ENCODE measurements at places on chromosomes 7 and 10.

- peak; percentile 2 for DNase-seq
Observed at GRCh38 chr10:108204528-108205305, 1040.2 kb upstream of the SORCS1 start.

DNA sequence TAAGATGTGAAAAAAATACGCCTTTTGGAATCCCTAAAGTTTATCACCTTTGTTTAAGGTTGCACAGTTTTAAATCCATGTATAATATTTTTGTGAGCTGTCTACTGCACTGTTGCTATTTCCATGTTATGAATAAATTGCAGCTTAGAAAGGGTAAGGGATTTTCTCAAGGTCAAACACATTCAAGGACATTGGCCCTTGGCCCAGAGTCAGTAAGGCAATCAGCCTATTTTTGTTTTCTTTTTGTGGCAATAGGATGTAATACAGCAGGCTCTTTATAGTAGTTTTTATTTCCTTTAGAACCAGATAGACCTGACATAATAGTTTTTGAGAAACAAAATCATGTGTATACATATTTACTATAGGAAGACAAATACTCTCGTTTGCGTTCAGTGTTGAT, 219.8 kb downstream of the ACTR3B start:
- DNase-seq: no peak

DNA sequence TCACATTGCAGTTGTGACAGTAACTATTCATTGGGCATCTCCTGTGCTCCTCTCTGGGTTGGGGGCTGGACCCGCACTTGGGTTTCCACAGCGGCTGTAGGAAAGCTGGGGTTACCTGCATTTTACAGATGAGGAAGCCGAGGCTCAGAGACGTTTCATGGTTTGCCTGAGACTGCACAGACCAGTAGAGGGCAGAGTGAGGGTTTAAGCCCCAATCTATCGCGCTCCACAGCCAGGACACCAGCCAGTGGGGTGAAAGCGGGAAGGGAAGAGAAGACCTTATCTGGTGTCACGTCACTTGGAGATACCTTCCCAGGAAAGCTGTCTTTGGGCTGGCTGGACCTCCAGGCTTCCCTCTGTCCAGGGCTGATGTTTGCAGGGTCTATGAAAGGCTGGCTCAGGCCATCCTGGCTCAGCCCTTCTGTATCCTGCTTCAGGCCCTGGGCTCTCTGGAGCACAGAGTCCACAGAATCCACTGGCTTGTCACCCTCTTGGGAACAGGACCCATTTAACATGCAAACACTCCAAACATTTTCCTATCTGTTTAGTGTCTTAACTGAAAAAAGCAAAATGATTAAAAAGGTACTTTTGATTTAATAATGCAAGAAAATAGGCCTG, 167.7 kb downstream of the EMX2 start:
- no peak for DNase-seq

GRCh38 chr10:132406181-132406580, 9.2 kb downstream of the PWWP2B start:
- DNase-seq: no peak

DNA sequence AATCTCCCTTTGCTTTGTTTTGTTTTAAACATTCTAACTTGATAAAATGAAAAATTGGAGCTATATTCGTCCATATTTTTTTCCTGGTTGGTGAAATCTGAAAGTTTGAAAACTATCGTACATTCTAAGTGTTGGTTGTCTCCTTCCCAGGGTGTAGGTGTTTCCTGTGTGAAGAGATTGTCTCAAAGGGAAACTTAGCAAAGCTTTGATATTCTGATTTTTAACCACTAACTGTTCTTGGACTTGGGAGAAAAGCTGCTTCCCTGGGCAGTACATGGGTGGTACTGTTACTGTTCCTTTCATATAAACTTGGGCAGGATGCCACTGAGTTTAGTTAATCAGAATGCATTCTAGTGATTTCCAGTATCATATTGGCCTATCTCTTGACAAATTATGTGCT, 253.5 kb upstream of the LRGUK start:
- DNase-seq: no peak

Measured in activated CD8-positive, alpha-beta T cell treated with anti-CD3 and anti-CD28 coated beads for 36 hours (primary cell).